Glomerular endothelial cell (primary cell): ENCODE measurements at places on chromosomes 4 and X.

- no peak for DNase-seq
Measured at GRCh38 chr4:165055601-165056000, 1.9 kb downstream of the TRIM75 start.

- DNase-seq, result no peak
Measured at GRCh38 chr4:182354867-182355266, 111.7 kb downstream of the TENM3 start.

DNA sequence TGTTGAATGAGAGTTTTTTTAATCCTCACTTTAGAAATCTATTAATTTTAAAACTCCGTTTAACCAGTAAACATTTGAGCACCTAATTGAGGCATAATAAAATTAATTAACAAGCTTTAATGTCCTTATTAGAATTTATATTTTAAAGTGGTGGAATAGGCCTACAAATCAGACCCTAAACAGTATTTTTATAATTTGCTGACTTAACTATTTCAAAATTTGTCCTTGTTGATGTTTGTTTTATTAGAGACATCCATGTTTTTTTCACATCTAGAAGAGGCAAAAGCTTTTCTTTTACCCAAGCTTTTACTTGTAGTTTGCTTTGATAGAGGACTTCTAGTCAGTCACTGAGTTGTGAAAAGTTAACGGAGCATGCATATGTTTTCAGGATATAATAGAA lies 3.8 kb downstream of the SAP30 start:
- DNase-seq, result no peak

- DNase-seq, result no peak
Measured at GRCh38 chr4:2071912-2072867, 13.1 kb downstream of the NAT8L start.

GRCh38 chrX:111352424-111352823 lies 59.6 kb downstream of the DCX start:
- DNase-seq, result no peak

DNA sequence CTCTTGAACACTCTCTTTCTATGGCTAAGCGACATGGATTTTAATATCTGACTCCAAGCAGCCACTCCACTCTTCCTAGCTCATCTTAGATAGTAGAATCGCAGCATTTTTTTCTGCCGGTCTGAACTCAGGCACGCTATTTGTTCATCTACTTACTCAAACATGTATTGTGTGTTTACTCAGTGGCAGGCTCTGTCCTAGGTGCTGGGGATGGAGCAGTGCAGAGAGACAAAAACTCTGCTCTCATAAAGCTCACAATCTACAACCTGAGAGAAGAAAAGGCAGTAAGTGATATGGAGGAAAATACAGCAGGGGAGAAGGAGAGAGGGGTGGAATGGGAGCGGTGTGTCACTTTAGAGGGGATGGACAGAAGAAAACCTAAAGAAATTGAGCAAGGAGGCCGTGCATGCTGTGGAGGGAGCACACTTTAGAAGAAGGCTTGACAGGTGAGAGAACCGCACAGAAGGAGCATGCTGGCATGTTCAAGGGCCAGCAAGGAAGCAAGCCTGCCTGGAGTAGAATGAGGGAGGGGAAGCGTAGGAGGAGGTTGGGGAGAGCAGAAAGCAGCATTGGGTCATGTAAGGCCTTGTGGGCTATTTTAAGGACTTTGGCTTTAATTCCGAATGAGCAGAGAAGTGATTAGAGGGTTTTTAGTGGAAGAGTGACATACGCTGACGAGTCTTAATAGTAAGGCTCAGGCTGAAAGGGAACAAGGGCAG lies 132.0 kb downstream of the ANK2 start:
- DNase-seq, result no peak

GRCh38 chr4:74473155-74473811 lies 28.3 kb downstream of the AREG start:
- peak; percentile 72 for DNase-seq

GRCh38 chr4:11415409-11416070 lies 13.2 kb downstream of the HS3ST1 start:
- DNase-seq, result no peak
